ENCODE measurements at places on chromosomes 5 and 9.

- no peak for DNase-seq
These were observed 107.5 kb upstream of the MVB12B start for GRCh38 chr9:126219166-126219565.

- no peak for DNase-seq
These were observed 275.2 kb downstream of the SMARCA2 start for GRCh38 chr9:2290382-2290781.

DNA sequence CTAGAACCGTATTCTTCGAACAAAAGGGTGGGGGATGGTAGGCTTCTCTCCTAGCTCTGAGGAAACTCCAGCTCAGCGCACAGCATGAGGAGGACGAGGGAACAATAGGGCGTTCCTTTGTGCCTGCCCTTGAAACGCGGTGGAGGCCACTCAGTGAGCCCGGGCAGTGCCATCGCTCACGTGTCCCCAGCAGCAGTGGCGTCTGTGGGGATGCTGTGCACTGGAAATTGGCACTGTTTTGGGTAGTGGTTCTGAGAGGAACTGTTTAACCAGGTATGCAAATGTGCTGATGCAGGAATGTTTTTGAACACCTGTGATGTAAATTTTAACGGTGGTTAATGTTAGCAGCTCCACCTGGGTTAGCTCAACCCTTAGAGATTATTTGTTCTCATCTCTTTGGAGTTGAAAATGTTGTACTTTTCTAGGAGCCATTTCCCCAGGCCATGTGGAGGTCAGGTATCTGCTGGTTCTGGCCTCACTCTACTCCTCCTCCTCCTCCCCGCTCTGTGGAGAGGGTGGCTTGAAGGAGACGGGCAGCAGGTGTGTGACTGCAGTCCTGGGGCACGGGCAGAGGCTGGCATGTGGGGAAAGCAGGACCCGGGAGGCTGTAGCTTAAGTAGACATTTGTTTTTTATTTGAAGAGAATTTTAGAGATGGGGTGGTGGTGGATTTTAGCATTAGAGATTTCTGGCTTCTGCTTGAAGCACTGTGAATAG, 48.3 kb downstream of the EHMT1 start:
- no peak for DNase-seq

GRCh38 chr9:28014212-28014611, 440.9 kb upstream of the C9orf72 start:
- DNase-seq = no peak

DNA sequence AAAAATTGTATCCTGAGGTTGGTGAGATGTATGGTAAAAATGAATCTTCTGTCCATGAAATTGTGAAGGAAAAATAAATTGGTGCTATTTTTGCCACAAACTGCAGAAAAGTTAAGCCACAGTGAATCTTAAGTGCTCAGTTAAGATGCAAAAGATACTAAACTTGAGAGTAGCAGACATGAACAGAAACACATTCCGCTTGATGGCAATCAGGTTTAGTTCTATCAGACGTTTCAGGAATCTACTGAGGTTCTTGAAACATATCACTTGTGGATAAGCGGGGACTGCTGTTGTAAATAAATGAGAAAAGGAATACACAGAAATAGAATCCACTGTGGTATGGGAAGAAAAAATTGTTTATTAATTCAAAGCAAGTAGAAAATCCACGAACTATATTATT, 311.2 kb upstream of the PRR16 start:
- no peak for DNase-seq

DNA sequence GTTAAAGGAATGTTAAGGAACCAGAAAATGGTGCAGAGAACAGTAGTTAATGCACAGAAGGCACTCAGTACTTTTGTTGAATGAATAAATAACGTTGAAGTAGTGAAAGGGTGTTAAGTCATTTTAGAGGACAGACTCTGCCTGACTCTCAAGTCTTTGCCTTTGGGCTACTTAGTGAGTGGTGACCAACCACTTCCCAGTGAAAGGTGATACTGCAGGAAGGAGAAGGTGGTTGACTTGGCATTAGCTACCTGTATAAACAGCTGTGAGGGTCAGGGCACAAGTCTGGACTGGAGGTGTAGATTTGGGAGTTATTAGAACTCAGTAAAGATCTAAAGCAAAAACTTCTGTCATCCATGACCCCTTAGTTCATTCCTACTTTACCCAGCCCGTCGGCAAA, 4.9 kb upstream of the SHB start:
- DNase-seq = no peak

DNA sequence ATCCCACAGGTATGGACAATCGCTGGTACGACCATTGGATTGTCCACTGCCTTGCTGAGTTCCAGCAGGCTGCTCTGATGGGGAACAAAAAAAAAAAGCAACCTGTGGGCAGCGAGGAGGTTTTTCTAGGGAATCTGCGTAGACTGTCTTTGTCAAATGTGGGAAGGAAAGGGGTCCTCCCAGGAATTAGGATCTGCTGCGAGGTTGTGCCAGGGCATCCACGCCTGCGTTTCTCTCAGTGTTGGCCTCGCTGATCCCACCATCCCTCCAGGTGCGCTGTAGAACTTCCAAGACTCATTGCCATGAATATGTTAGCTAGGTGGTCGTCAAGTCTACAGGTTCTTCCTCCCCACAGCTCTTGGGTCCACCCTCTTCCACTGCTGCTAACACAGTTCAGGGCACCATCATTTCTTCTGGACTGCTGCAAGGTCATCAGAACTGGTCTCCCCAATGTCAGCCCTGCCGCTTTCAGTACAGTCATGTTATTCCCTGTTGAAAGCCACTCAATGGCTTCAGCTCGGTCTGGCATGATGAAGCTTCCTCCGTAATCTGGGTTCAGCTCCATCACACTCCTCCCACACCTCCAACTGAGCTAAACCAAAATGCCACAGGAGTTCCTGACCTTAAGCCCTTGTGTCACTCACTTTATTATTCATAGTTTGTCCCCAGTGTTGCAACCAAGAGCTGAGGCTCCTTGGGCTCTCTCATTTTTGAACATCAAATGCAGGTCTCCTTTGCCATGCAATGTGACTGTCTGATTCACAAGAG, 79.5 kb upstream of the DMRT1 start:
- no peak for DNase-seq

- DNase-seq = peak; percentile 44
These were observed 3.0 kb upstream of the UBE2R2 start for GRCh38 chr9:33813712-33814641.

DNA sequence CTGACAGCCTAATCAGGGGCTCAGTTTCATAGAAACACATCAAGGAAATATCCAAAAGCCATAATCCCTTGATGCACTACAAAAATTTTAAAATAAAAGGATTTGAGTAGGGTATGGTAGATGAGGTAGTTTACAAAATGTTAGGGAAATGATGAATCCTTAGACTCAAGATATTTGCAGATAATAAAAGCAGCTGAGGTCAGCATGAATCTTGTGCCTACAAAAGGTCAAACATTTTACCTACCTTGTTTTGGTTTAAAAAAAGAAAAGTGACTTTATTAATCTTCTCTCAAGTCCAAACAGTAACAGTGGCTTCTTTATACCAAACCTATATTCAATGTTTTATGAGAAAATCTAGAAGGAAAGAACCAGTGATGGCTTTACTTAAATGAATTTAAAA, 135.5 kb downstream of the BNC2 start:
- no peak for DNase-seq

DNA sequence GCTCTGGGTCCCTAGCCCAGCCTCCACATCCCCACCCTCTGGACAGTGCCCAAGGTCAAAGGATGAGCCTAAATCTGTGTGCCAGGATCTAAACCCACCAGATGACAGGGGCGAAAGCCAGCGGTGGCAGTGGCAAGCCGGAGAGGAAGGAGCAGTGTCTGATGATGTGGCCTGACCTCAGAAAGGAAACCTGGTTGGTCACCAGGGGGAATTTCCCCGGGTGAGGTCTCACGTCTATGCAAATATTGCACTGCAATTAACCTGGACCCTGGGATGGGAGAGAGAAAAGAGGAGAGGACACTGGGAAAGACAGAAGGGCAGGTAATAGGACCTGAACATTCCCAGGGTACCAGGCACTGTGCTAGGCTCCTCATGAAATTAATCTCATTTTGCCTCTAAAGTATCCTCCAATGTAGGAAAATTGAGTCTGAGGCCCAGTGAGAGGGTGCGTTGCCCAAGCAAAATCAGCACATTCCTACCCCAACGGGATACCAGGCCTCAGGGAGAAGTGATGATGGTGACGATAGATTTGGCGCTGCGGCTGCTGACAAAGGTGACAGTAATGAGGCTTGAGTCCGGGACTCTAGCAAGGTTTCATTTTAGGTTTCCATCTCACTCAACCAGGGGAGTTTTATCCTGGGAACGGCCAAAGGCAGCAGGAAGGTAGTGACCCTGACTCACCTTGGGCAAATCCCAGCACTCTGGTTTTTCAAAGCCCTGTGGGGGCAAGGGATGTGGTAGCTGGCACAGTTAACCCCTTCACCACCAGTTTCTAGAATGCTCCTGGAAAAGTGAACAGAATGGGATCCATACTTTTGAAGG, 13.4 kb upstream of the TNIP1 start:
- peak; percentile 69 for DNase-seq

DNA sequence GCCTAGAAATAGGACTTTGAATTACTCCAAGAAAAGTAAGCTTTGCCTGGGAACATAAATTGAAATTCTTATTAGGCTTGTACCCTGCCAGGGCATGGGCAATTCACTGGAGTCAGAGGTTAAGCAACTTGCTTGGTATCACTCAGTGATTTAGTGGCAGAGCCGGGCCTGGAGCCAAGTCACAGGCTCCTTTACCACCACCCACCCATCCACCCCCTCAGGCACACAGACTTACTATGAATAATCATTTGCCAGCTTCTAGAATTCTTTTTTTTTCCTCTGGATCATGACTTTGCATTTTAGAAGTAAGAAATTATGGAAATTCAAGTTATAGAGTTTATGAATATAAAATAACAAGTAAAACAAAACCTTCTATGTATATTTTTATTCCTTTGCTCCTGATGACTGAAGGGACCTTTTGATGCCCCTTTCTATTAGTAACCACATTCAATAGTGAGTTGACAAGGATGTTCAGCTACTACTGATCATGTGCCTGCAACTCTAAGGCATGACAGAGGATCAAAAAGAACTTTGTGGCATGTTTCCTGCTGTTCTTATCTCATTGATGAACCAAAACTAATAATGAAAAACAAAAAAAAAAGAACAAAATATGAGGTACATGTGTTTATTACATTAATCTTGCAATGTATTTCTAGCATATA, 614.7 kb downstream of the TLR4 start:
- DNase-seq = no peak

GRCh38 chr5:125295405-125295872, 549.0 kb upstream of the ZNF608 start:
- no peak for DNase-seq

DNA sequence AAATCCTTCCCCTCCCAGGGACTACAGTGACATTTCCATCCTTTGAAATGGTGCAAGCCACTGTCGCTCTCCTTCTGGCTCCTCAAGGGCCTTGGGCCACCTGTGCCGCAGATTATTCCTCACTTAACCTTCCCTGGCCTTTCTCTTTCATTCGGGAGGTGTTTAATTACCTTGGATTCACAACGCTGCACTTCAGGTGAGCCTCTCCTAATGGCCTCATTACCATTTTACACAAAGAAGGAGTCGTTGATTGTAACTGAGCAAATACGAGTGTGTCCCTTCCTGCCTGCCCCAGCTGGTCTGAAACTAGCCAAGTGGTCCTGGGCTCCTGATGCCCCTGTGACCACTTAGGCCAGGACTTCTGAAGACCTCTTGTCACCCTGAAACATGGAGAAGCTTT, 205.0 kb downstream of the CRB2 start:
- no peak for DNase-seq

GRCh38 chr9:116369706-116370105, 216.1 kb downstream of the PAPPA start:
- no peak for DNase-seq

DNA sequence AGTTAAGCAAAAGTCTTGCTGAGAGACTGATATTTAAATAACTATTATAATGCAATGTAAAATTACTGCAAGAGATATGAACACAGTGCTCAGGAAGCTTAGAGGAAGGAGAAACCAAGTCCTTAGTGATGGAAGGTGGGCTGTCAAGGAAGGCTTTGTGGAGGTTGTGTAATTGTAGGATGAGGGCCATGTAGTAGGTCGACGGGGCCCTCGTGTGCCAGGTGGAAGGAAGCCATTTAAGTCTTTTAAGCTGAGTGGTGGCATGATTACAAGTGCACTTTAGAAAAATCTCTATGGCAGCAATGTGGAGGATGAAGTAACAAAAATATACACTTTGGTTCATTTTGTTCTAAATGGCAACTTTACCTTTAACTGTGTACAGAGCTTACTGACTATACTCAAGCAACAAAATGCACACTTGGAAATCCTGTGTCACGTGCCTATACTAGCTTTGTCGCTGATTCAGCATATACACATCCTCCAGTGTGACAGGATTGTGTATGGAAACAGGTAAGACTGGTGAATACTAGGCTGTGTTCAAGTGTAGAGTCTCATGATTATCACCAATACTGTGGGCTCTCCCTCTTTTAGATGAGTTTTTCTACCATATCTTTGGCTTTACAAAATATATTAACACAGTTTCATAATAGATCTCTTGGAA, 78.6 kb downstream of the TMC1 start:
- DNase-seq = no peak

- DNase-seq = no peak
These were observed 25.4 kb downstream of the MEGF10 start for GRCh38 chr5:127316011-127316410.

GRCh38 chr5:81819556-81820317, 68.8 kb upstream of the SSBP2 start:
- no peak for DNase-seq

GRCh38 chr5:174843263-174844250, 119.2 kb downstream of the MSX2 start:
- no peak for DNase-seq

GRCh38 chr9:37026113-37026930, 7.7 kb downstream of the PAX5 start:
- DNase-seq = no peak

DNA sequence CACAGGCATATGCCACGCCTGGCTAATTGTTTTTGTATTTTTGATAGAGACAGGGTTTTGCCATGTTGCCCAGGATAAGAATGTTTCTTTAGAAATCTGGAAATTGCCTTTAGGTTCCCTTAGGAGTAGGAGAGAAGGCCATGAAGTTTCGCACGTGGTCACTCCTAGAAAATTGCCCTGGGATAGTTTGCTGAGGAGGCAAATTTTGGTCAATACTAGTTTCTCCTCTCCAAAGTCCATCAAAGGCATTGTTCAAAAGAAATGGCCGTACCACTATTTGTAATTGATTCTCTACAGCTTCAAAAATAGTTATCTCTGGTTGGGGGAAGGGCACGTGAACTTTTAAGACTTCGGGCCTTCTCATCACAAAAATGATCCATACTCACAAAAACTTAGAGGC, 845 bp upstream of the SLC30A5 start:
- DNase-seq = no peak

DNA sequence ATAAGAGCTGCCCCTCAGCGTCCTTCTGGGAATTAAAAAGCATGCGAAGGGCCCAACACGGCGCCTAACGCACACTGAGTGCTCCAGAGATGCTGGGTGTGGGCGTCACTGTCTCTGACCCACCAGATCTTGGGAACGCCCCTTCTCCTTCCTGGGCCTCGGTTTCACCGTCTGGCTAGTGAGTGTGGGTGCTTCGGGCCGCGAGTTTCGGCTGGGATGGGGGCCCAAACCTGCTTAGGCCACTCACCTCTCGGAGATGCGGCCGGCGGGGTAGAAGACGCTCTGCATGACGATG, 3.7 kb downstream of the PIP5KL1 start:
- no peak for DNase-seq

Data from GM10248 (cell line).